Urothelium cell line (cell line): ENCODE measurements at places on chromosomes 1 and 21.

GRCh38 chr1:155113450-155113980 lies 14.2 kb upstream of the EFNA1 start:
- no peak for DNase-seq

DNA sequence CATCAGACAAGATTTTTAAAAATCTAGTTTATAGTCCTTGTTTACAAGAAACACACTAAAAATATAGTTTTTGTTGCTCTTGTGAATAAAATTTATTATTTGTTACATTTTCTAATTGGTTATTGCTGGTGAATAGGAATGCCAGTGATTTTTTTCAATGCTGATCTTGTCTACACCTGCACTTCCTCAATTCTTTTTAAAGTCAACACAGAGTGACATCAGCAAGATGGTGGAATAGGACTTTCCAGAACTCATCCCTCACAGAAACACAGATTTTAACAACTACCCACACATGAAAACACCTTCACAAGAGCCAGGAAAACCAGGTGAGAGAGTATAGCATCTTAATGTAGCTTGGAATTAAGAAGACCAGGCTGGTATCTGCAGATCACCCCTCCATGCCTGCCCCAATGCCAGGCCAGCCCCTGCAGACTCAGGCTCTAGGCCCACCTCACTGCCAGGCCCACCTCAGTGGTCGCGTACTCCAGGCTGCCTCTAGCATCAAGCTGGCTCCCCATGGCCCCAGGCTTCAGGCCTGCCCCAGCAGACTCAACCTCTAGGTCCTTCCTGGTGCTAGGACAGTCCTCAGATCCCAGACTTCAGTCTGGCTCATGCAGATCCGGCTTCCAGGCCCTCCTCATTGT lies 117.6 kb downstream of the WDR3 start:
- no peak for DNase-seq

DNA sequence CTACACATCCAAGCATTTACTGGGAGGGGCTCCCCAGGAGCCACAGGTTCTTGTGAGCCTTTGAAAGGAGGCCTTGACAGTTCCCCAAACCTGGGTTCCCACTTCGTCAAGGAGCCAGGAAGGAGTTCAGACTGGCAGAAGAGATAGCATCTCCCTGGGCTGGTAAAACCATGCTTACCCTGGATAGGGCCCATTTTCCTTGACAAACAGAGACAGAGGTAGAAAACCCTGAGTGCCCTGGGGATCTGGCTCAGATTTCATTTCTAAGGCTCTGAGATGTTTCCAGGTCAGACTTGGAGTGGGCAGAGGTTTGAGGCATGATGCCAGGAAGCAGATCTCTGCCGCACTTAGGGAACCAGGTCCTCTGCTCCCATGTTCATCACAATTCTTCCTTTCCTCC lies 2.7 kb downstream of the ETNK2 start:
- no peak for DNase-seq

DNA sequence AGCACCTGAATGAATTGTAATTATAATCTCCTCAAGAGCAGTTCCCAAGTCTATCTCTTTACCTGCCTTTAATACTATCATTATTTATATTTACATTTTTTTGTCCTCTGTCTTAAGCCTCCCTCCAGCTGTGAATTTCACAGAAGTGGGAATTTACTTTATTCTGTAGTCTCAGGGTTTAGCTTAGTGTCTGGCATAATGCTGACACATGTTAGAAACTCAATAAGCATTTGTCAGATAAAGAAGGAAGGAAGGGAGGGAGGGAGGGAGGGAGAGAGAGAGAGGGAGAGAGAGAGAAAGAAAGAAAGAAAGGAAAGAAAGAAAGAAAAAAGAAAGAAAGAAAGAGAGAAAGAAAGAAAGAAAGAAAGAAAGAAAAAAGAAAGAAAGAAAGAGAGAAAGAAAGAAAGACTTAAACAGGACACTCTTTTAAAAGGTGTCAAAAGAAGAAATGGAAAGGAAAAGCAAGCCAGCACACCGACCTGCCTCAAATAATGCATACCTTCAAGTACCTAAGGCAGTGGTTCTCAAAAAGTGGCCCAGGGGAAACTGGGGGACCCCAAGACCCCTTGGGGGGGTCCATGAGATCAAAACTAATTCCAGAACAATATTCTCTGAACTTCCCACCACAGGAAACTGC lies 1.8 kb upstream of the PGLYRP4 start:
- DNase-seq: no peak

DNA sequence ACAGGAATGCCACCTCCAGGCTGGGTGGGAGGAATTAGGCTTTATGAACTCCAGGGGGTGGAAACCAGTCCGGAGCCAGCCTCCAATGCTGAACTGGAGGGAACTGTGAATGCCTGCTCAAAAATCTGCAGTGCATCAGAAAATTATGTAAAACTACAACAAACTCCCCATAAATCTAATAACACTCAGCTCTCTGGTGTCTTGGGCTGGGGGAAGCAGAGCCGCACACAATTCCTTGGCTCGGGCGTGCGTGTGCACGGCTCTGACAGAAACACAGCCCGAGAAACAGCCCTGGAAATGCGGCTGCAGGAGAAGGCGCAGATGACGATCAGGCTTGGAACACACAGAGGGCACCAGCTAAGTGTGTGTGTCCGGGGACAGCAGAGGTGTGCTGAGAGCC lies 127.6 kb upstream of the VAMP3 start:
- DNase-seq: no peak

DNA sequence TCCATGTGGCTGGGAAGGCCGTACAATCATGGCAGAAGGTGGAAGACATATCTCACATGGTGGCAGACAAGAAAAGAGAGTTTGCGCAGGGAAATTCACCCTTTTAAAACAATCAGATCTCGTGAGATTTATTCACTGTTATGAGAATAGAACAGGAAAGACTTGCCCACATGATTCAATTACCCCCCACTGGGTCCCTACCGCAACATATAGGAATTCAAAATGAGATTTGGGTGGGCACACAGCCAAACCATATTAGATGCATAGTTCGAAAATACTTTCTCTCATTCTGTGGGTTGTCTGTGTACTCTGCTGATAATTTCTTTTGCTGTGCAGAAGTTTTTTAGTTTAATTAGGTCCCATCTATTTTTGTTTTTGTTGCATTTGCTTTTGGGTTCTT lies 990.3 kb downstream of the PLA2G4A start:
- DNase-seq: no peak

- DNase-seq: no peak
Measured at GRCh38 chr1:42424201-42424600, 31.6 kb downstream of the ZMYND12 start.

DNA sequence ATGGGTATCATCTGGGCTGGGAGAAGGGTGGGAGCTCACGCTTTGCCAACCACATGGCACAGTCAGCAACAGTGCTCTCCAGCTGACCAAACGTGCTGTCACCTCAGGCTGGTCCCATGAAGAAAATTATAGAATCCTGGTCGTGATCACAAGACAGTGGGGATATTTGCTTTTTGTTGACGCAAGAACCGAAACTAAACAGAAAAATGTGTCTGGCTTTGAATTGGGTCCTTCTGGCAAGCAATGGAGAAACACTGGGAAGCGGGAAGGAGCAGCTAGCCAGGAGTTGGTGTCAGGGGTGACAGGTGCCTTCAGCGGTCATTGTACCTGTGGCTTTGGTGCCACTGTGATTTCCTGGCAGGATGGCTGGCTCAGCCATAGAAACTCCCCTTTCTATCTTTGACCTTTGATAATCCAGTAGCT lies 304.8 kb downstream of the PAPPA2 start:
- DNase-seq: no peak

- DNase-seq: no peak
Measured at GRCh38 chr21:40796464-40796863, 50.5 kb downstream of the DSCAM start.

- DNase-seq: no peak
Measured at GRCh38 chr1:51048670-51049069, 53.4 kb upstream of the C1orf185 start.

- DNase-seq: no peak
Measured at GRCh38 chr21:38561613-38562581, 63.6 kb upstream of the ERG start.

GRCh38 chr21:38729754-38730379 lies 75.9 kb upstream of the ETS2 start:
- DNase-seq: no peak

GRCh38 chr1:81113688-81114087 lies 687.0 kb upstream of the ADGRL2 start:
- peak; percentile 13 for DNase-seq

GRCh38 chr1:30492451-30492850 lies 230.9 kb downstream of the MATN1 start:
- DNase-seq: no peak

DNA sequence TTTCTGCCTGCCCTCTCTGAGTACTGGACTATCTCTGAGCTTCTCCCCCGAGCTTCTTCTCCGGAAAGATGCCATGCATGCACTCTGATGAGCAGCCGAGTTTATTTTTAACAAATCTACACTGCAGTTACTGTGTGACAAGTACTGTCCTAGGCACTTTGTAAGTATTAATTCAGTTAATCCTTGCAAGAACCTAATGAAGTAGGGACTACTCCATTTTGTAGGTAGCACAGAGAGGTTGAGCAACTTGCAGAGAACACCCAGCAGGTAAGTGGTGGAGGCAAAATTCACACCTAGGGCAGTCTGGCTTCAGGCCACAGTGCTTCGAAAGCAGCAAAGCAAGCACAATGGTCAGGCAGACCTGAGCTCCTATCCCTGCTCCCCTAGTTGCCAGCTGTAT lies 3.8 kb upstream of the TAL1 start:
- no peak for DNase-seq

- DNase-seq: peak; percentile 38
Measured at GRCh38 chr1:205344066-205344928, 12.4 kb downstream of the KLHDC8A start.

GRCh38 chr1:178271471-178271870 lies 177.6 kb downstream of the RASAL2 start:
- DNase-seq: no peak

GRCh38 chr1:219757890-219758289 lies 145.0 kb upstream of the ZC3H11B start:
- no peak for DNase-seq

DNA sequence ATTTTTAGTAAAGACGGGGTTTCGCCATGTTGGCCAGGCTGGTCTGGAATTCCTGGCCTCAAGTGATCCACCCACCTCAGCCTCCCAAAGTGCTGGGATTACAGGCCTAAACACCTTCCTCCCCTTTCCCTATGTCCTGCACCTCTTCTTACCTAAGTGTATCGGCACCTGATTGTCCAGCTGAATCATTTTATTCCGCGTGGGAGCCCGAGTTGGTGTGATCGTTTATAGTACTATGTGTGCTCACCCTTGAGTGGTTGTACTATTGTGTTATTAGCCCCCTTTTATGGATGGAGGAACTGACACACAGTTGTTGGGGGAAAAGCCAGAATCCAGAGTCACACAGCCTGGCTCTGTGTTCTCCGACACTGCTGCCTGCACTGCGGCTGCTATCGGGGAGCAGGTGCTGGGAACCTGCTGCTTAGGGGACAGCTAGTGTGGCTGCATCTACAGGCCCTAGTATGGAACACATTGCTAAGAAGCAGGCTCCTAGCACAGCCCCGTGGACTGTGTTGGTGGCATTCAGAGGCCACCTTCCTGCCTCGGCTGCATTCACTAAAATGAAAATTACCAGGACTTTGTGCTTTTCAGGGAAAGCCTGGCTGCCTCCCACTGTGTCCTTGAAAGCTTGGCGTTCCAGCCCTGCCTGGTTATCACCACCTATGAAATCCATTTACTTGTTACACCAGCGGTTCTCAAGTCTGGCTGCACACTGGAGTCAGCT lies 21.6 kb downstream of the ENO1 start:
- no peak for DNase-seq
